ENCODE measurements at places on chromosomes 12 and 14. TPM values are rescaled to one million over a fixed set of nuclear protein-coding genes. Genes with fewer than 3 reads are reported as not detected.

The SERPINA5 gene
- 0.36 TPM for total RNA-seq

The TPPP2 gene
- not detected for total RNA-seq

The LGR5 gene
- 0.32 TPM for total RNA-seq

The CLEC1A gene
- total RNA-seq = not detected

The NKX2-8 gene
- total RNA-seq = not detected

The RASSF8 gene
- total RNA-seq = 24.2 TPM

The DNAL1 gene
- 27.4 TPM for total RNA-seq

The ATP6V1D gene
- 96.3 TPM for total RNA-seq

The GSG1 gene
- not detected for total RNA-seq

DNA sequence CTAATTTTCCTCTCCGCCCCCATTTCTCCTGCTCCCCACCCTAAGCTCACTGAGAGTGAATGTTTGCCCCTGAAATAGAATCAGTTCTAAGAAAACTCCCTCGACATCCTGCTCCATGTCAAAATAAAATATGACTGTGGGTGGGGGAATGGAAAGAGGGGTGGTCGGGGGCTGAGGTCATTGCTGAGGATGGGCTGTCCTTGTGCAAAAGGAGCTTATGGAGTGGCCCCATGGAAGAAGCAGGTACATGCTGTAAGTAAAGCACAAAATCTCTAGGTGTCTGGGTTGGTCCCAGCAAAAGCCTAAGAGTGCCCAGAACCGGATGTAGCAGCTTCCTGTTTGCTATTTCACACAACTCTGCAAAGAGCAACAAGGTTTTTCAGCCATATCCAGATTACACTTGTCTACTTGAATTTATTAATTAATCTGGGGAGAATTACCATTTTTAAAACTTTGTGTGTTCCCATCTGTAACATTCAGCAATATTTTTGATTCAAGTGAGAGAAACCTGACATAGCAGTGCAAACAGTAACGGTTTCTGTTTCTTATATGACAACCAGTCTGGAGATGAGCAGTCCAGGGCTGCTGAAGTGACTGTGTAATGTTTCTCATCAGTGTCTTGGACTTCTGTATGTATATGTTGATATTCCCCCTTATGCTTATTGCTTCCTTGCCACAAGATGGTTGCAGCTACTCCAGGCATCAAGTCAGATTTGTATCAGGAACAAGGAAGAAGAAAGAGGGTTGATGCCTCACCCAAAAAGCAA is 40.4 kb upstream of the GZMB start:
- H3K4me3 ChIP-seq = no peak overlapping the region
- no peaks in the 10 kb centered on the region for H3K27me3 ChIP-seq
- no peaks in the 10 kb centered on the region for H3K4me1 ChIP-seq
- no peak for DNase-seq

DNA sequence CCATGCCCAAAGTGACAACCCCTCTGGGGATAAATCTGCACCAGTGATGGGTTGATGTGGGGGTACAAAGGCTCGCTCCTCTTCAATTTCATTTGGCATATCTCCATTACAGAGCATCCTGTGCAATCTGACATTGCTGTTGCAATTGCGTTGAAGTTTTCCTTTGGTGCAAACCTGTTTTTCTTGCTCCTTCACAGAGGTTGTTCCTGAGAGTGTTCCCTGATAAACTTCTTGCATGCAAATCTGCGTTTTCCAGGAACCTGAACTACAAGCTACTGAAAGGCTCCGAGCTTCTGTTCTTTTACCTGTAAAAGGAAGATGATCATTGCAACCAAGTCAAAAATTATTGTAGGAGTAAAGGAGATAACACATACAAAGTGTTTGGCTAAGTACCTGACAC is 26.1 kb downstream of the SERPINA11 start:
- no peak overlapping the region for H3K4me3 ChIP-seq
- no peak for DNase-seq
- H3K36me3 ChIP-seq = no peaks in the 10 kb centered on the region
- no peak overlapping the region for H3K27ac ChIP-seq

DNA sequence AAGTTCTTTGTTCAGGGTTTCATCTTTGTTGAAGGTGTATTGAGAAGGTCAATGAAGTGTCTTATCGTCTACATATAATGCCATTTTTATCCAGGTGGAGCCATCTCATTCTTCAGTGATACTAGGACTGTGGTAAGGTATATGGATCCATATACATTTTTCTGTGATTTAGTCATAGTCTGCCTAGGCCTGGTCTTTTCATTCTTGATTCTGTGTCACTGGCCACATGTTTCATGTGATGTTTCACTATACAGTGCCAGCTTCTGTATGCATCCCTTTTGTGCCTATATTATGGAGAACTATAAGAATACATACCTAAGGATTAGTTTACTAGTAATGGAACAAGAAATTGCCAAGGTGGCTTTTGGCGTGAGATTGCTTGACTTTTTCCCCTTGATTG is 40.5 kb downstream of the VEZT start:
- H3K27ac ChIP-seq = no peak overlapping the region
- DNase-seq = no peak
- H3K27me3 ChIP-seq = no peaks in the 10 kb centered on the region
- no peaks in the 10 kb centered on the region for H3K4me1 ChIP-seq
- H3K36me3 ChIP-seq = peaks cover 10% of the 10 kb centered on the region
- no peak overlapping the region for H3K4me3 ChIP-seq

- DNase-seq = peak; percentile 87
- no peaks in the 10 kb centered on the region for H3K36me3 ChIP-seq
- H3K4me1 ChIP-seq = peaks cover 5% of the 10 kb centered on the region
- no peak overlapping the region for H3K4me3 ChIP-seq
- no peak overlapping the region for H3K27ac ChIP-seq
Observed at GRCh38 chr14:26522967-26523366, 74.9 kb downstream of the NOVA1 start.

- no peak overlapping the region for H3K27ac ChIP-seq
- H3K27me3 ChIP-seq = no peaks in the 10 kb centered on the region
- H3K4me1 ChIP-seq = no peaks in the 10 kb centered on the region
- H3K4me3 ChIP-seq = no peak overlapping the region
- peak; percentile 31 for DNase-seq
Observed at GRCh38 chr14:33165144-33165925, 226.7 kb downstream of the NPAS3 start.

- no peak overlapping the region for H3K27ac ChIP-seq
- H3K27me3 ChIP-seq = no peaks in the 10 kb centered on the region
- no peaks in the 10 kb centered on the region for H3K36me3 ChIP-seq
- no peak overlapping the region for H3K4me3 ChIP-seq
Observed at GRCh38 chr12:28035500-28035899, 63.0 kb upstream of the PTHLH start.

GRCh38 chr12:12521044-12521485 is 41.6 kb downstream of the DUSP16 start:
- H3K4me1 ChIP-seq = peaks cover 9% of the 10 kb centered on the region
- H3K27ac ChIP-seq = no peak overlapping the region
- H3K27me3 ChIP-seq = no peaks in the 10 kb centered on the region
- peak; percentile 18 for DNase-seq

DNA sequence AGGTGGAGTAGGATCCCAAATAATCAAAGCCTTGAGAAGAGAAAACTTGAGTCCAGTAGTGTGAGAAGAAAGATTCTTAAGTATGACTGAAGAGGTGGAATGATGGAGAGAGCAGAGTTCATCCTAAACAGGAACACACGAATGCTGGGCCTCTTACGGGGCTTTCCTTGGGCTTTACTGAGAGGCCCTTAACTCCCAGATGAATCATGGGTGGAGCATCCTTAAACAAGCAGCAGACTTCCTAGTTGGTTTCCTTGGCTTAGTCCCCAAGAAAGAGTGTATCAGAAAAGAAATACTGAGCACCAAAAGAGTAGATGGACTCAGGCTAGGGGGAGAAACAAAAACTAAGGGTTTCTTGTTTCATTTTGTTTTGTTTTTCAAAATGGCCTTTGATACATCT is 132.5 kb downstream of the GPR135 start:
- H3K36me3 ChIP-seq = peaks cover 3% of the 10 kb centered on the region
- H3K4me3 ChIP-seq = no peak overlapping the region
- peak; percentile 91 for DNase-seq

GRCh38 chr12:50661300-50662115 is 102.4 kb upstream of the ATF1 start:
- DNase-seq = peak; percentile 39
- H3K4me3 ChIP-seq = no peak overlapping the region
- H3K27ac ChIP-seq = no peak overlapping the region
- no peaks in the 10 kb centered on the region for H3K36me3 ChIP-seq

DNA sequence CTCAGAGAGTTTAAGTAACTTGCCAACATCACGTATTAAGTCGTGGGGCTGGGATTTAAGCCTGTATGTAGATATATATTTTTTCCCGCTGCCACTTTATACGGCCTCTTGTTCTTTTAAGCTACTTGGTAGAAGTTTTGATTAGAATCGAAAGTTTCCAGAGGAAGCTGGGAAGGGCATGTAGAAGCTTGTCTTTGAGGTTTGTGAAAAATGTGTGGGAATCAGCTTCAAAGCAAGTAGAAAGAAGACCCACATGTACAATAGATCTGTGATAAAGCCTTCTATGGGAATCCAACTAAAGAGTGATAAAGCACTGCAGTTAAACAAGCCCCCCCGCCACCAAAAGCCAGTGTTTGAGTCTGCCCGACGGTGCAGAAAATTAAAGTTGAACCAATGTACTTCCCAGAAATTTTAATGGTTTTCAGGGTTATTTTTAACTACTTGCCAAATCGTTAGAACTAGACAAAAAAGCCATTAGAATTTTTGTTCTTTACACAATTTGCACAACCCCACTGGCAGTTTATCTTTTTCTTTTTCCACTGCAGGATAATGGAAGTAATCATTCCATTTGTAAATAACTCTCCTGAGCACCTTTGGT is 25.5 kb downstream of the SERPINA11 start:
- H3K27me3 ChIP-seq = no peaks in the 10 kb centered on the region
- no peak overlapping the region for H3K4me3 ChIP-seq
- peak; percentile 21 for DNase-seq
- no peaks in the 10 kb centered on the region for H3K4me1 ChIP-seq

GRCh38 chr12:109760031-109760929 is 46.7 kb downstream of the FAM222A start:
- H3K27ac ChIP-seq = no peak overlapping the region
- H3K4me3 ChIP-seq = no peak overlapping the region

- no peaks in the 10 kb centered on the region for H3K27me3 ChIP-seq
- peaks cover 3% of the 10 kb centered on the region for H3K4me1 ChIP-seq
- DNase-seq = no peak
- no peak overlapping the region for H3K27ac ChIP-seq
Observed at GRCh38 chr14:54451121-54451601, 10.0 kb upstream of the CNIH1 start.

- H3K4me3 ChIP-seq = no peak overlapping the region
- H3K4me1 ChIP-seq = peaks cover 24% of the 10 kb centered on the region
- no peaks in the 10 kb centered on the region for H3K36me3 ChIP-seq
- H3K27ac ChIP-seq = no peak overlapping the region
- no peak for DNase-seq
Observed at GRCh38 chr14:101078892-101079221, 175.3 kb upstream of the RTL1 start.

- no peak overlapping the region for H3K27ac ChIP-seq
- H3K4me3 ChIP-seq = no peak overlapping the region
- H3K36me3 ChIP-seq = no peaks in the 10 kb centered on the region
Observed at GRCh38 chr12:90404071-90404470, 550.9 kb downstream of the CCER1 start.

DNA sequence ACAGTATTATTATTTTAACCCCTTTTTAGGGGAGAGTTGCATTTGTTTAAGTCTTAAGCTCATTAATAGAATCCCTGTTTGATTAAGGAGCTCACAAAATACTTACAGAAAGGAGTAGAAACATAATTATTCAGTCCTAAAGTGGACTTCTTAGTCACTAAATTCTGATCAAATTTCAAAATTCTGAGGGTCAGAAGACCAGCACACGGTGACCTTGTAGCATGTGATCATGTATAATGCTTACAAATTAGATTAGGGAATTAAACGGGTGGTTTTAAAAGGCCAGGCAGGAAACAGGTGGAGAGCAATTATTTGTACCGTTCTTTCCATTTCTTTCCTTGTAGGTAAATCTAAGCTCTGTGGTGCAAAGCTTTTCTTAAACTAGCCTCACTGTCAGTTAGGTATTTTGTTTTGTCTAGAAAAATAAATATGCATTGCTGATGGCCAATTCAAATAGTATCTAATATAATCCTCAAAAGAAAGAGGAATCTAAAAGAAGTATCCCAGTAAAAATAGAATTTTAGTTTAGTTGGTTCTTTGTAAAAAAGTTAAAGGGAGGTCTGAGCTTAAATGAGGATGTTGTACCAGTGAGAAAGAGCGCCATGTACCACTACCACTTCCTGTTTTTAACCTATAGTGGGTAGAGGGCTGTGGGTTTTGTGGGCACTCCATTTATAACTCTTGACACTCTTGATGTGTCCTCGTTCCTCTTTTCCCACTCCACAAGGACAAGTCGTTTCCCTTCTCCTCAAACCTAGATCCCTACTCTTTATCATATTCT is 51.1 kb downstream of the SLC38A1 start:
- peaks cover 2% of the 10 kb centered on the region for H3K36me3 ChIP-seq
- peaks cover 27% of the 10 kb centered on the region for H3K4me1 ChIP-seq
- no peaks in the 10 kb centered on the region for H3K27me3 ChIP-seq
- DNase-seq = no peak

DNA sequence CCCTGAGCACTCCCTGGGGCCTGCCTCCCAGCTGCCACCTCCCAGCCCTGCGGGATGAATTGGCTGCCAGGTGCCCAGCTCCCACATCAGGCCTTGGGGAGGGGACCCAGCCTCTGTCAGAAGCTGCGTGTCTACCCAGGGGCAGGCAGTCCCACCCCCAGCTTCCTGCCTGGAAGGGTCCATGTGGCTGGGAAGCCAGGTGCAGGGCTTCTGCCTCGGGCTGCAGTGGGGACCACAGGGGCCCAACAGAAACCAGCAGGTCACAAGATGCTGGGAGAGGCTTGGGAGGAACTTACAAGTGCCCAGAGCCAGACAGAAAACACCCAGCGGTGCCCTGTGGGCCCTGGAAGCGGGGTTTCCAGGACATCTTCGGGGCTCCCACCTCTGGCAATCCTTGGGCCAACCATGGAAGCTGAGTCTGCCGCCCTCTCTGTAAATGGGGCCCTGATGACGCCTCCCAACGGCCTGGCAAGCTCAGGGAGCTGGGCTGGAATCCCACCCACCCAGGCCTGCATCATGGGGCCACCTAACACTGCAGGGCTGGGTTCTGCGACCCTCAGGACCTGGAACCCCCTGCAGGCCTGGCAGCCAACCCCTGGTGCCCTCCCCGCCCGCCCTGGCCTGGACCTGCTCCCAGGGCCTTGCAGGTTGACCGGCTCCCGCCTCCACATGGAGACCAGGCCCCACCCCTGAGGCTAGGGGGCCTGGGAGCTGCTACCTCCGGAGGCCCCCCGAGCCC is 36.6 kb downstream of the CCNK start:
- H3K36me3 ChIP-seq = no peaks in the 10 kb centered on the region
- H3K4me1 ChIP-seq = peaks cover 11% of the 10 kb centered on the region
- no peak overlapping the region for H3K4me3 ChIP-seq
- H3K27me3 ChIP-seq = no peaks in the 10 kb centered on the region
- DNase-seq = no peak

DNA sequence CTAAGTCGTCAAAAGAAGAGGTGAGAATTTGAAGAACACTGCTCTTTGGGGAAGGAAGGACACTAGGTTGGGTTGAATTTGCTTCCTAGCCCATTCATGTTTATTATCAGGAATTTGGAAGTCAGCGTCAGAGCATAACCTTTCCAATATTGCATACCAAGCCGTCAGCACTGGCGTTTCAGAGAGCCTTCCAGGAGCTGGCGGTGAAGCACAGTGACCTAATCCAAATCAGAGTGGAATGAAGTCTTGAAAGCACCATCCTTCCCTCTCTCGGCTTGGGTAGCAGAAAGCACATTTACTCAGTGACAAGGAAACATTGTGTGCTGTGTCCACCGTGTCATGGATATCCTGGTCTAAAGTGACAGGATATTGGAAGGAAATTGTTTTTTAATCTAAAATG is 240.3 kb upstream of the PELI2 start:
- peak; percentile 14 for DNase-seq
- H3K36me3 ChIP-seq = no peaks in the 10 kb centered on the region
- no peak overlapping the region for H3K27ac ChIP-seq
- no peaks in the 10 kb centered on the region for H3K4me1 ChIP-seq
- peaks cover 8% of the 10 kb centered on the region for H3K27me3 ChIP-seq
- no peak overlapping the region for H3K4me3 ChIP-seq

Data from astrocyte (in vitro differentiated cells and primary cell).